GM10248 (cell line): ENCODE measurements at places on chromosomes 4 and X.
A peak's percentile ranks its signal among the peaks of the same experiment; 100 is the strongest.

- DNase-seq = no peak
Measured at GRCh38 chrX:139831017-139831416, 101.8 kb downstream of the ATP11C start.

DNA sequence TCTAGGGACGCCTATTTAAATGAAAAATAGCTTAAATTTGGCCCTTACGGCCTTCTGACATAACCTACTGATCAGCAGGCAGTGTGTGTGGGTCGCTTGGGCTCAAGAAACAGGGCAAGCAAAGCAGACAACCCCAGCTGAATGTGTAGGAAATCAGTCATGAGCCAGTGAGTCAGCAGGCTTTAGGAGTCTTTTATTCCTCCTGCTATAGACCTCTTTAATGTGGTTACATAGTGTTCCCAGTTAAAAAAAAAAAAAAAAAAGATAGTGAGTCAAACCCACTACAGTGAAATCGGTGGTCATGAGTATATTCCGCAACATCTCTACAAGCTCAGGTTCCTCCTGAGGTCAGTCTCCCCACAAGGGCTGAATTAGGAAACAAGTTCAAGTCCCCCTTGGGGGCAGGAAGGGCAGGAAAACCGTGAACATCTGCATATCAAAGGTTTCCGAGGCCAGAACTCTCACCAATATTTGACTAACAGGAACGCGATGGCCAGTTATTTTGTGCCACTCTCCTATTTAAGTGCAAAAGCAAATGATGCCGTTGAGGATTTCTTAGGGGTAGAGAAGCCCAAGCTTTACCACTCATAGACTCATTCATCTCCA lies 32.7 kb downstream of the ACSL1 start:
- DNase-seq = no peak

DNA sequence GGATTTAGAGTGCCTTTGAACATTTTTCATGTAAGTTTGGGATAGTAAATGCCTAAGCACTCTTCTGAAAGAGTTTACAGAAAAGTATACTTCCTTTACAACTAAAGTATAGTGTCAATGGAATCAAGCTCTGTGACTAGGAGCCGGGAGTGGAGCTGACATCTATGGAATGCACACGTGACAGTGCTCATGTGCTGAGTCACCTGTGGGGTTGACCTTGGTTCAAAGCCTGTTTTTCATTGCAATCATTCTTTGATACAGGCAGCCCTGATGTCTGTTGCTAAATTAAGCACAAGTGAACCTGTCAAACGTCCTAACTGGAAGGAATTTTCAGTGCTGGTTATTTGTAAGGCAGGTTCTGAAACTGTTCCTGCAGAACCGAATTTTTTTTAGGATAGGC lies 82.5 kb downstream of the GPAT3 start:
- DNase-seq = no peak

DNA sequence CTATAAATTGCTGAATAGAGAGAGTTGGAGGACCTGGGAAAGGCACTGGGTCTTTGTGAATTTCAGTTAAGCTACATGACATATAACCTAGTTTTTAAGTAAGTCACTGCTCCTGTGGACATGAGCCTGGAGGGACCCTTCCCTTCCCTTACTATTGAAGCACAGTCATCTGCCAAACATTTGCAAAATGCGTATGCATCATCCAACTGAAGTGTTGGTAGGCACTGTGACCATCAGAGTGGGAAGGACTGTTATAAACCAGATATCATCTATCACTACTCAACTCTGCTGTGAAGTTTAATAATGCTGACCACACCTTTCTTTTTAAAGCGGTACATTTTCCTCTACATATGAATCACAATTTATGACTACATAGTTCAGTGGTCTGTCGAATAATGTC lies 5.2 kb downstream of the GABRA3 start:
- DNase-seq = no peak

DNA sequence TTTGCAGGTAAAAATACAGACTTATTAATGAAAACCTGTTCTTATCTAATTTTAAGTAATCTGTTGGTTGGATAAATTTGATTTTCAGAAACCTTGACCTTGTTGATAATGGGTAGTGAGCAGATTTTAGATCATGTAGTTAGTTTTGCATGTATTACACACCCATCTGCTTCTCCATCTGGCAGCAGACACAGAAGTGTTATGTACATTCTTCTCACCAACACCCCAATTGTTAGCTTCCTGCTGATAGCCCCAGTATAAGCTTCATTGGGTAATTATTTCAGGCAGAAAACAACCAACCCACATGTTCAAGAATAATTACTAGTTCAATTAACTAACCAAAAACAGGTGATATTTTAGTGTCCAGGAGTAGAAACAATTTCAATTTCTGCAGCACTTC lies 1740.5 kb upstream of the AGA start:
- DNase-seq = no peak

GRCh38 chrX:24426340-24426913 lies 38.7 kb upstream of the PDK3 start:
- DNase-seq = no peak

GRCh38 chrX:2478546-2479419 lies 22.0 kb downstream of the DHRSX start:
- no peak for DNase-seq

- no peak for DNase-seq
Measured at GRCh38 chrX:20414762-20415445, 148.2 kb upstream of the RPS6KA3 start.

- DNase-seq = no peak
Measured at GRCh38 chr4:38681281-38681991, 17.4 kb downstream of the KLF3 start.

DNA sequence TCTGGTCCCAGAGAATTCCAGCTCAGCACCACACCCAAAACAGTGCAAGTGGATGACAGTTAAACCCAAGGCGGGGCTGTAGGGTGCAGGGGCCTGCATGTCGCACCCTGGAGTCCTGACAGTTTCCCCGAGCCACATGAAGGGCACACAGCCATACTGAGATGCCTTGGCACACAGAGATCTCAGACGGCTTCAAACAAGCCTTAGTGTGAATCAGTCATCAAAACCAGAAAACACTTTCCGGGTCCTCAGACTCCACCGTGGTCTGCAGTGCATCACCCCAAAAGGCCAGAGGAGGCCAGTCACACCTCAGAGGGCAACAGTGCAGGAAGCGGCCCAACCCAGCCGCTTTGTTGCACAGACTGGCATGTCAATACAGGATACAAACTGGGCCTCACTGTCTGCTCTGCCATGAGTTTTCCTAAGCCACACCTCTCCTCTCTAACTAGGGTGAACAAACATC lies 64.6 kb upstream of the ENPP6 start:
- DNase-seq = peak; percentile 50

GRCh38 chr4:87916626-87917025 lies 58.9 kb upstream of the SPP1 start:
- DNase-seq = no peak

GRCh38 chr4:138789796-138790195 lies 225.8 kb upstream of the NOCT start:
- no peak for DNase-seq

DNA sequence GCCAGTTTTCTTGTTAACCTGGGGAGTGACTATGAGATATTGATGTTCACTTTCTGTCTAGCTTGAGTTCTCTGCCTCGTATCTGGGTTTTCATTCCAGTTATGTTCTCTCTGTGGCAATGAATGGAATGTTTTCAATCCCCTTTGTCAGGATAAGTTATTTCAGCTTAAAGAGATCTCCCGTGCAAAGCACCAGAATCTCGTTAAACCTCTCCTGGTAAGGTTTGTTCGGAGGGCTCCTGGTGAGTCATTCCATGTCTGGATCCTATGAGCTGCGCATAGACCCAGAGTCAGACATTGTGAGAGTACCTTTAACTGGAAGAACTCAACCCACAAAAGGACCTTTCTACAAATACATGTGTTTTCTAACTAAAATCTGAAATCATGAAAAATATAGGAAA lies 51.0 kb downstream of the KDR start:
- DNase-seq = no peak
